Stimulated activated CD4-positive, alpha-beta T cell treated with anti-CD3 and anti-CD28 coated beads, TNF-alpha, amount 100 ng/mL, for 1 hour (primary cell): ENCODE measurements at places on chromosomes 2 and 18.

DNA sequence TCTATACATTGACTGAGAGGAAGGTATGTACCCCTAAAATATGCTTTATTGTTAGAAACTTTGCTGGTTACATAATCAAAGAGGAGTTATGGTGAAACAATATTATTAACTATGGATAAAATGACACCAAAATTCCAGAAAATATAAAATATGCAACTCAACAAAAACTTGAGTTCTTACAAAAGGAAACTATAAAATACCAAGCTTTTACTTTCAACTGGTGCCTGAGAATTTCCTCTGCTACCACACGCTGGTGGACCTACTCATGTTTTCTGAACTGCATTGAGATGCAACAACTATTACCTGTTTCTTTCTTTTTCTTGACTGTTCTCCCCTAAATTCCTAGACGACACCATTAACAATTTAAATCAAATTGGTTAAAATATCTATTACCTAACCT is 8.2 kb upstream of the NFE2L2 start:
- DNase-seq: no peak

DNA sequence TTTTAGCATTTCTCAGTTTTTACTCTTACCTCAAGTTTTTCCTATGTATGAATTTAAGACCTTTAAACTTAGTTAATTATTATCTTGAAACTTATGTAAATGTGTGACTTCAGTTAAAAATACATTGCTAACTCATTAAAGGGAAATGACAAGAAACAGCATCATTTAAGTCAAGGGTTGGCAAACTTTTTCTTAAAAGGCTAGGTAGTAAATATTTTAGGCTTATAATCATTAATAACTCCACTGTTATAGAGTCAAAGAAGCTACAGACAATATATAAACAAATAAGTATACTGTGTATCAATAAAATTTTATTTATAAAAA is 259.7 kb upstream of the RBMS1 start:
- no peak for DNase-seq

DNA sequence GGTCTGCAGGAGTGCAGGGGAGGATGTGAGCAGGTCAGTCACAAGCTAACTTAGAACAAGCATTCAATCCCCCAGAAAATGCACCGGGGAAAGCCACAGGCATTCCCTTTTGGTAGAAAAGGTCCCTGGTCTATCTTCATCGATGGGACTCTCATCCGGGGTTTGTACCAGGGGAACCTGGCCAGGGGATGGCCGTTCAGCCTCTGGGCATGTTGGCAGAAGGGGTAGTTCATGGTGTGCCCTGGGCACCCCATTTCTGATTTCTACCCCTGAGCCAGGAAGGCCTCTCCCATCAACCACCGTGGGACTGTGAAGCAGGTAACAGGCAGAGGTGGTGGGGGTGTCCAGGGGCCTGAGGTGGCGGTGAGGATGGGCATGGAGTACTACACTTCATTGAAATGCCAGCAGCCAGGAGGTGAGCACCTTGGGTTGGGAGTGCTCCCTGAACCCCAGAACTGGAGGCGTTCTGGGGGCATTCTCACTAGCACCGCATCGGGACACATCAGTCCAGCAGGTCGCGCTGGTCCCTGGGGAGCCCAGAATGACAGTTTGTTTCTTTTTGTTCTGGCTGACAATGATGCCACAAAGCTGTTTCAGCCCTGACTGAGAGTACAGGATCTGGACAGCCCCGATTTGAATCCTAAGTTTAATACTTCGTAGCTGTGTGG is 172.3 kb downstream of the SMAD7 start:
- no peak for DNase-seq

DNA sequence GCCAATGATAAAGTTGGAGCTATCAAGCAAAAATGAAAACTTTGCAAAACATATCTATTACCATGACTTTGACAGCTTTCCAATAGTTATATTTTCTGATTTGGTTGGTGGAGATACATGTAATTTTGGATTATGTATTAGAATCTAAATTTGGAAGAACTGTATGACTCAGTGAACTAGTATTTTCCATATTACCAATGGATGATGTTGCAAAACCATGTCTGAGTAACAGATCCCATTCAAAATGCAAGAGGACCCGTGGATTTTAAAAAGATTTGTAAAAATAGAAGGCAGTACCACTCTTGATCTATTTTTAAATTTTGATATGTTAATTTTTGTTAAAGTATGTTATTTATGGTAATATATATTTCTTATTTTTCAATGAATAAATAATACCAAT is 83.0 kb downstream of the TAF4B start:
- DNase-seq: no peak

- DNase-seq: no peak
These were observed 742.0 kb upstream of the LRRTM4 start for GRCh38 chr2:78264130-78264529.

- DNase-seq: no peak
These were observed 701.6 kb upstream of the ZEB2 start for GRCh38 chr2:145221516-145221915.

- no peak for DNase-seq
These were observed 63.0 kb downstream of the MAPK4 start for GRCh38 chr18:50622865-50623393.

DNA sequence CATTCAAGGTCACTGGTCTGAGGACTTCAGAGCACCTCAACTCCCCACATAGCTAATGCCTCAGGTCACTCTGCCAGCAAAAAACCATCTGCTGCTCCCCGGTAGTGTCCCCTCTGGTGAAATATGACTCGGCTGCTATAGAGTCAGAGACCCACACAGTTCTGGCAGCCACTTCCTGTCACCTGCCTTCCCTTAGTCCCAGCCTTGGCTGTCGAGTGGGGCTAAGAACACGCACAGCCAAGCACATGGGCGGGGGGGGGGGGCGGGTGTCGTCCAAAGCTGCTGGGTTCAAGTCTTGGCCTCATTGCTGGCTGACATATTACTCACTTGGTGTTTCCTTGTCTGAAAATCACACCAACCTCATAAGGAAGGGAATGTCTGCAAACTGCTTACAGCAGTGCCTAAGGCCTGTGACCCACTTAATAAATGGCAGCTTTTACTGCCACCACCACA is 37.5 kb downstream of the POLR1A start:
- DNase-seq: no peak

- no peak for DNase-seq
These were observed 408.1 kb downstream of the THSD7B start for GRCh38 chr2:137173463-137173862.

GRCh38 chr2:96788442-96789244 is 27.4 kb upstream of the CNNM3 start:
- DNase-seq: no peak

GRCh38 chr2:237064203-237065070 is 21.3 kb upstream of the COPS8 start:
- no peak for DNase-seq

- no peak for DNase-seq
These were observed 19.0 kb downstream of the NABP1 start for GRCh38 chr2:191696966-191697365.
